ENCODE measurements at places on chromosomes 7 and 10.

GRCh38 chr10:17062955-17063484 is 66.6 kb downstream of the CUBN start:
- peak; percentile 13 for DNase-seq

GRCh38 chr10:16360001-16360400 is 76.8 kb upstream of the PTER start:
- no peak for DNase-seq

GRCh38 chr10:12848439-12849173 is 152.9 kb downstream of the CCDC3 start:
- DNase-seq = no peak

- DNase-seq = no peak
Measured at GRCh38 chr7:74400420-74401136, 53.1 kb upstream of the GTF2IRD1 start.

DNA sequence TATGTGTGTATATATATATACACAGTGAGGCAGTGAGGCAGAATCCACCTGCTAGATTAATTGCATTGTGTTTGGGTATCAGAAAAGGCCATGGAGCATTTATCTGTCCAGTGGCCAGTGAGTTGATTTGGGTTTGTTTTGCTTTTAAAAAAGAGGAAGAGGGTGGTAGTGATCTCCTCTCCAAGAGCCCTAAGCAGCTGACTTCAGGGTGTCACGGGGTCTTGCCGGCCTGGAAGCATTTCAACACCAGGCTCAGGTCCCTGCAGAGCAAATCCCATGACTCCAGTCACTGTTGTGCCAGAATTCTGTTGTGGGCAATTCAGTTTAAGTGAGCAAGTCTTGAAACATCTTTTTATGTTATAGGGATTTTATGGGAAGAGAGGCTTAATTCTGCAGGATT is 30.6 kb upstream of the GPNMB start:
- peak; percentile 83 for DNase-seq

DNA sequence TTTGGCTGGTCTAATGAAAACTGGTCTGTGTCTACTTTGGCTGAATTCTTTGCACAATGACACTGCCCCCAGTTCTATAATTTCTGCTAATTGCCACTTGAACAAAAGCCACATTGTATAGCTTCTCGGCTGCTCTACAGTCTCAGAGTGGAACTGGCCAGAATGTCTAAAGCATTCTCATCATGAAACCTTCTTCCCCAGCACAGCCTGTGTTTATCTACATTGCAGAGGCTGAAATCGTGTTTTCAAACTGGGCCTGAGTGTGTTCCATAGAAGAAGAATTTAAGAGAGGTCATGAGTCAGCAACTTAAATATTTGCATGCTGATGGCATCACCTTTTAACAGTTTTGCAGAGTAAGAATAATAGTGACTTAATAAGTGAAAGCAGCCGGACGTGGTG is 177.2 kb downstream of the BUB3 start:
- peak; percentile 91 for DNase-seq

DNA sequence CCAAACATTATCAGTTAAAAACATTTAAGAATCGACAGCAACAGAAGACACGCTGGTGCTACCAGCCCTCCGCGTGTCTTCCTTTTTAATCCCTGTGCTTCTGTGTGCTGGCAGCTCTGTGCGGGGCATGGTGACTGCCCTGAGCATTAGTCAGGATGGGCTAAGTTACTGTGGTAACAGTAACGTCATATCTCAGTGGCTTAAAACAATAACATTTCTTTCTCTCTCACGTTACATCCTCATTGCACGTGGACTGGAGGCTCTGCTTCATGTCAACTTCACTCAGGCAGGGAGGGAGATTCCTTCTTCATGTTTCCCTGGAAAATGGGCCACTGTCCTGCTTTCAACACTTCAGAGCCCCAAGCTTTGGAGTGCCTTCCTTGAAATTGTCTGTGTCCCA is 378.5 kb downstream of the CCSER2 start:
- no peak for DNase-seq

- no peak for DNase-seq
Measured at GRCh38 chr7:30249316-30249715, 35.1 kb upstream of the ZNRF2 start.

DNA sequence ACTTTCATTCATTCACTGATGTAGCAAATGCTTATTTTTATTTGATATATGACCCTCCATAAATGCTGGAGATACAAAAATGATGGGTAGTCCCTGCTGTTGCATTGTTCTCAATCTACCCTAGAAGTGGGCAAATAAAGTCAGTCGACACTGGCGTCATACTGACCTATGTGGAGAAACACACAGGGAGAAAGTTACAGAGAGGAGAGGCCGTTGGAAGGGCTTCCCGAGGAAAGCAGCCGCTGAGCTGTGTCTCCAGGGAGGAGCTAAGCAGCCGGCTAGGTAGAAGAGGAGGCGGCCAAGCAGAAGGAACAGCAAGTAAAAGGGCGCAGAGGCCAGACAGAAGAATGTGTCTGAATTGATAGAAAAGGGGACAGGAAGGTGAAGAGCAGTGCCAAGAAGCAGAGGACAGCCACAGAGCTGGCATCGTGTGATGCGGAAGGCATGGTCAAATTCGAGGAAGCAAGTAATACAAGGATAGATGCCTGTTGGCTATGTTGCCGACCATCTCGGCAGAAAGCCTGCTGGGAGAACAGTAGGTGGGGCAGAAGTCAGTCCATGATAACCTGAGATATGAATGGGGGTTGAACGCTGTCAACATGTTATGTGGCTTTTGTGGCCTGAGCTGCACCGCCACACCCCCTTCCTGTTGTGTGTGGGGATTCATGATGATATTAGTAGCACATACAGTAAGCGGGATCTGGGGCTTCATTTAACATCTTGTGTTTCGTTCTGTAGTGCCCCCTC is 25.9 kb downstream of the ST8SIA6 start:
- DNase-seq = no peak

- no peak for DNase-seq
Measured at GRCh38 chr7:106039486-106040060, 72.5 kb downstream of the SYPL1 start.

DNA sequence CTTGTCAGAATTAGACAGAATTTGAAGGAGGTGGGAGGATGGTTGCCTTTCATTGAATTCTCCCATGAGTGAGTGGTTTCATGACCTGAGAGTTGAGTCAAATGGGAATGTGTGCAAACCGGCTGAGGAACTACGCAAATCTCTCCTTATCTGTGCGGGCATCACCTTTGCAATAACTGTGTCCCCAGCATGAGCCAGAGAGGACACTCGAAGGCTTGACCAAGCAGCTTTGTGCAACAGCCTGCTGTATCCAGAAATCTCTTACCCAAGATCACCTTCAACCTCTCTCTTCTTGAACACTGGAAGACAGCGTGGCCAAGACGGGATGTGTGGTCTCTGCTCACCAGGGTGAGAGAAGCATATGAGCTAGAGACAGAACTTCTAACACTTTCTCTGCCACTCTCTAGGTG is 93.8 kb upstream of the IKZF1 start:
- no peak for DNase-seq

GRCh38 chr10:70479165-70479581 is 606 bp downstream of the PALD1 start:
- DNase-seq = no peak

DNA sequence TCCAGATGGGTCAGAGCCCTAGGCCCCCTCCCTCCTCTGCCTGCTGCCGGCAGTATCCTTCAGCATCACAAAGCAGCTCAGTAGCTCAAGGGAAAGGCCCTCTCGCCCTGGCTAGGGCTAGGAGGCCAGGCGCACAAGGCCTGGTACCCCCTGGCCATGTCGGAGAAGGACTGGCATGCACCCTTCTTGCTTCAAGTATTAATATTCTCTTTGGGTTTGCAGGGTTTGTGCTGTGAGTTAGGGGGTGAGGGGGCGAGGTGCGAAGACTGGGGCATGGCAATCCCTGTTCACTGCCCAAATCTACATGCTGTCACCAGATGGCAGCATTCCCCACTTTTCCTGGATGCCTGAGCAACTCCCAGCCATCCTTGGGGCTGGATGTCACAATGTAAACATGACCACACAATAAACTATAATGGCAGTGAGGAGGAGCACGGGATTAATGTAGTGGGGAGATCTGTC is 105.2 kb downstream of the NEURL1 start:
- DNase-seq = peak; percentile 87

- no peak for DNase-seq
Measured at GRCh38 chr10:33092596-33092995, 134.6 kb upstream of the ITGB1 start.

DNA sequence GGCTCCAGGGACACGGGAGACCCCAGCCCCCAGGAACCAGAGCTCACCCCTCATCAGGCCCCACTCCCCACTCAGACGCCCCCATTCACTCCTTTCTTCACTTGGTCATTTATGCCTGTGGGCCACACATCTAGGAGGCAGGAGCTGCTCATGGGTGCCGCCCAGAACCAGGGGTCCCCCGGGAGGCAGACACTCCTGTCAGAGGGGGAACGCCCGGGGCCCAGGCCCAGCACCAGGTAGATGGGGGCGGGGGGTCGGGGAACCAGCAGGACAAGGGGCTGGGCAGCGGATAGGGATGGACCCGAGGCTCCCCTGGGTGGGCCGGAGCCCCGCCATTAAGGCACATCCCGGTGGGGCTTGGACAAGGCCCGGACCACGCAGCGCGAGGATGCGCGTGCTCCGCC is 11.8 kb downstream of the CALY start:
- no peak for DNase-seq

DNA sequence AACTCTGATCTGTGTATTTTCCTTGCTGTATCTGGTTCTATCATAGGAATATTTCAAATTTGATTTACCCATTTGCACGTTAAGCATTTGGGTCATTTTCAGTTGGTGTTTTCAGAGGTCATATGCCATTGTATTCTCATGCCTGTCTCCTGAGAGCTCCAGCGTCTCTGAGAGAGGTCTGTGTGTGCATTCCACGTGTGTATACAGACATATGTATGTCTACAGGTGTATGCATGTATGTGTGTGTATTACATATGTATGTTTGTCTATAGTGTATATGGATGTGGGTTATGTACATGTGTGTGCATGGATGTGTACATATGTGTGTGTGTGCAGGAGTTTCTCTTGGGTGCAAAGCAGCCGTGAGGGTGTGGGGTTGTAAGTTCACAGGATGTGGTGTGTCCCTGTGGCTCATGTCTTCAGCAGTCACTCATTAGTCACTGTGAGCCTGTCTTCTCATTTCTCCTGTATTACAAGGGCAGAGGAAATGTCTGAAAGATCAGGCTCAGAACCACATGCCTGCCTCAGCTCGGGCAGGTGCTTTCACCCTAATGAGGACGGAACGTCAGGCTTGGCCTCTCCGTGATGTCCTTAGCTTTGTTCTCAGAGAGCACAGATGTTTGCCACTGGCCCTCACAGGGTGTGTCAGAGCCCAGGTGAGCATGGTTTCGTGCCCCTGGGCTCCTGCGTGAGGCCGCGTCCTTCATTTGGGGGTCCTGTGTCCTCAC is 101.6 kb downstream of the NKX6-2 start:
- no peak for DNase-seq

GRCh38 chr7:90320801-90321494 is at the start of gene FAM237B:
Gene FAM237B, minus strand, starts transcription at chr7:90321304. Its CDS starts 1,556 bp downstream, at chr7:90319748.
- no peak for DNase-seq

- DNase-seq = no peak
Measured at GRCh38 chr7:17010637-17011300, 129.0 kb upstream of the AGR3 start.

- no peak for DNase-seq
Measured at GRCh38 chr7:41915871-41916270, 213.0 kb upstream of the INHBA start.
